ENCODE measurements at places on chromosomes 4 and X. TPM values are rescaled to one million over a fixed set of nuclear protein-coding genes. Genes with fewer than 3 reads are reported as not detected.

- no peak for DNase-seq
Observed at GRCh38 chr4:86974551-86974994, 39.8 kb downstream of the AFF1 start.

GRCh38 chr4:85803856-85804255 is 328.9 kb downstream of the ARHGAP24 start:
- no peak for DNase-seq

The MAGEC2 gene
- total RNA-seq: not detected

The TLR2 gene
- total RNA-seq: 22.3 TPM
